ENCODE measurements at places on chromosomes 13 and 19. TPM values are rescaled to one million over a fixed set of nuclear protein-coding genes. Genes with fewer than 3 reads are reported as not detected.

Gene KLK8
- total RNA-seq, result not detected

Gene OR7A5
- not detected for total RNA-seq

Gene F2RL3
- 0.39 TPM for total RNA-seq

Gene GRIK5
- 0.31 TPM for total RNA-seq

Gene KIRREL2
- total RNA-seq, result not detected

Gene DCT
- 0.75 TPM for total RNA-seq
